ENCODE measurements at places on chromosomes 2 and 18.

- DNase-seq, result no peak
Measured at GRCh38 chr2:205730191-205730590, 47.9 kb downstream of the NRP2 start.

- DNase-seq, result no peak
Measured at GRCh38 chr2:10481055-10481665, 33.0 kb upstream of the ODC1 start.

DNA sequence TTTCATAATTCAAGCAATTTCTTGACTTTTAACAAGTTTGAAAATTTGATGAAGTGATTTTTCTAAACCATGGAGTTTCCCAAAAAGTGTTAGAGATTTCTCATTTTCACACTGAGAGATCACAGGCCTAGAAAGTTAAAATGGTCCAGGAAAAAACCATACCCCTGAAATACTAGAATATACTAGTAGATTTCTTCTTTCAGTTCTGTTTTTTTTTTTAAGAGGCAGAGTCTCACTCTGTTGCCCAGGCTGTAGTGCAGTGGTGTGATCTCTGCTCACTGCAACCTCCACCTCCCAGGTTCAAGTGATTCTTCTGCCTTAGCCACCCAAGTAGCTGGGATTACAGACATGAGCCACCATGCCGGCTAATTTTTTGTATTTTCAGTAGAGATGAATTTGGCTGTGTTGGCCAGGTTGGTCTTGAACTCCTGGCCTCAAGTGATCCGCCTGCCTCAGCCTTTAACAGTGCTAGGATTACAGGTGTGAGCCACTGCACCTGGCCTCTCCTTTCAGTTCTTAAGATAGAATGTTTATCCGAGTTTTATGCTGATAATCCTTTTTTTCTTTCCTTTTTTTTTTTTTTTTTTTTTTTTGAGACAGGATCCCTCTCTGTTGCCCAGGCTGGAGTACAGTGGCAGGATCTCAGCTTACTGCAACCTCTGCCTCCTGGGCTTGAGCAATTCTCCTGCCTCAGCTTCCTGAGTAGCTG is 14.4 kb downstream of the MTHFD2 start:
- DNase-seq, result peak; percentile 65

DNA sequence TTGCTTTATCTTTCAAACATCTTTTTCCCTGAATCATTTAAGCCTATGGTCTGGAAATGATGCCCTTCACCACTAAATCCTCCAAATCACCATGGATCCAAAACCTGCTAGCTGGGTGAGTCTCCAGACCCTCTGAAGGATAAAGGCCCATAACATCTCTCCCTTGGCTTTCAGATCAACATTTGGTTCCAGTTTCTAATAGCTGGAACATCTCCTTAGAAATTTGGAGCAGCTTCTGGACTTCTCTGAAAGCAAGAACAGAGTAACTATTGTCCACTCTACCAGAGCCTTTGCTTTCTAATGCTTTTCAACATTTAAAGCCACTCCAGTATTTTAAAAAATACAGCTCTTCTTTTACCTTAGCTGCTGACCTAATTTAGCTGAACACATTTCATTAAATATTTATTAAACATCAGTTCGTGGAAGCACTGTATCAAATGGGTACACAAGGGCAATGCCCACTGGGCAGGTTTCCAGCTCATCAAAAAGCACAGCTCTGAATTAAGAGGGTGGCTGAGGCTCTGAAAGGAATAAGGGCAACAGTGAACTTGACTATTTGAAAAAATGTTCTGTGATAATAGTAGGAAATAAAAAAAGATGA is 75.3 kb downstream of the GALNT3 start:
- no peak for DNase-seq

- no peak for DNase-seq
Measured at GRCh38 chr2:239669181-239669898, 268.5 kb upstream of the HDAC4 start.

DNA sequence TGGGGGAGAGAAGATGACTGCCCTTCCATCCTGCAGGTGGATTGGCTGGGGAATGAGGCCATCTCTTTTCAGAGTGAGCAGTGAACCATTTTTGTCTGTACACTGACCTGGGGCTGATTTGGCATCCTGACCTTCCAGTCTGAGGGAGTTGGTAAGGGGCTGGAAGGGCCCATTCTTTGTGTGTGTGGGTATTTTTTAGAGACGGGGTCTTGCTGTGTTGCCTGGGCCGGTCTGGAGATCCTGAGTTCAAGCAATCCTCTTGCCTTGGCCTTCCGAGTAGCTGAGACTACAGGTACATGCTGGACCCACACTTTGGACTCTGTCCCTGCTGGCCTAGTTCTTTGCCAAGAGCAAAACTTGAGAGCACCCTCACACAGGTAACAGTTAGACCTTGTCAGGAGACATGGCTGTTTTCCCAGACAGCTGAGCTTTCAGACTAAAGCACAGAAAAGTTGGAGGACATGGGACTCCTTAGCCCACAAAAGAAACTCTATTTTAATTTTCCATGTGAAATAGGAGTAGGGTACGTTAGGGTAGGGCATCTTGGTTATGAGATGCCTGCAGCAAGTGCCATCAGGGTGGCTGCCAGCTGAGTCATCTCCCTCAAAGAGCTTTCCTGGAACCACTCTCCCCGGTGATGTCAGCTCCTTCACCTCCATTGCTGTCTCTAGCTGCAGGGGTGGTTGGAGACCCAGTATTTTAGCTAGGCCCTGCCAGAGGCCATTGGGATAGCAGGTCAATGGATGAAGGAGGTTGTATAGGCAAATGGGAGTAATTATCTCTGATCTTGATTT is 60.7 kb downstream of the DGKD start:
- no peak for DNase-seq

DNA sequence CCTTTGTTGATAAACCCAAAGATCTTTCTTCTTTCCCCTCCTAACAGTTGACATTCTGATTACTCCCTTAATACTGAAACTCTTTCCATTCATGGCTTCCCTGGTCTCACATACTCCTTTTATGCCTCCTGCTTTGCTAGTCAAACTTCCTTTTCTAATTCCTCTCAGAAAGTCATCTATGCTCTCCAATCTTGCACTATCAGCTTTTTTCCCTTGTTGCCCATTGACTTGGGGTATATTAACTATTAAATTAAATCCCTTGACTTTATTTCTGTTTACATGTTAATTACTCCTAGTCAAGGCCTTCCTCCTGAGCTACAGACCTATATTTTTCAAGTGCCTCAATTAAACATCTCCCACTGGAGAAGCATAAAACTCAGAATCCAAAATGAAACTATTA is 3.6 kb upstream of the COL5A2 start:
- DNase-seq, result no peak

GRCh38 chr2:235201756-235202155 is 249.9 kb downstream of the SH3BP4 start:
- no peak for DNase-seq

DNA sequence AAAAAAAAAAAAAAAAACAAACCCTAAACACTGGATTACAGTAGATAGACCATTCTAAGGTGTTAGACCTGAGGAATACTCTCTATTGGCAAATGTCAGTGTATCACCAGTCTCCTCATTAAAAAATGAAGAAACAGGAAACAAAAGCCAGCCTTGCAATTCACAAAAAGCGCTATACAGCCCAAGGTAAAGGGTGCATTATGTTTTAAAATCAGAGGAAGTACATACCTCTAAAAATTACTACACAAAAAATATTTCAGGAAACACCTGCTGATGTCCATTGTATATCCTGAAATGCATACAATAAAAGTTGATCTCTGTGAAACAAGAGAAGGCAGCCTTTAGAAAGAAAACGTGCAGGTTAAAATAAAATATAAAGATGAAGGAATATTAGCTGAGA is 54.9 kb upstream of the TSPYL6 start:
- DNase-seq, result no peak

- DNase-seq, result no peak
Measured at GRCh38 chr2:9256570-9257043, 50.0 kb downstream of the ASAP2 start.

GRCh38 chr2:19358242-19359020 is at the start of gene OSR1:
TSS of gene OSR1 (minus strand) at chr2:19358623. CDS start at chr2:19353805, 4,818 bp downstream.
- DNase-seq, result no peak

DNA sequence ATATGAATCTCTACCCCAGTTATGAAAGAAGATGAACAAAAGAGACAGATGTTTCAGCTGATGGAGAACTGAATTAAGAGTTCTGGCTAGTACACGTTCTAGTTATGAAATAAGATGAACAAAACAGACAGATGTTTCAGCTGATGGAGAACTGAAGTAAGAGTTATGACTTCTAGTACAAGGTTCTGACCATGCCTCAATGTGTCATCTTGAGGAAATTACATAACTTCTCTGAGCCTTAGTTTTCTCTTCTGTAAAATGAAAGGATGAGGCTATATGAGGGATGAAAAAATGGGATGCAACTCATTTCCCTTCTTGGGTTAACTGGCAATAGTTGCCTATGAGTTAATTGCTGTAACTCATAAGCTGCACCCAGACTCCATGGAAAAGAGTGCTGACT is 92.9 kb upstream of the WDR75 start:
- DNase-seq, result no peak

DNA sequence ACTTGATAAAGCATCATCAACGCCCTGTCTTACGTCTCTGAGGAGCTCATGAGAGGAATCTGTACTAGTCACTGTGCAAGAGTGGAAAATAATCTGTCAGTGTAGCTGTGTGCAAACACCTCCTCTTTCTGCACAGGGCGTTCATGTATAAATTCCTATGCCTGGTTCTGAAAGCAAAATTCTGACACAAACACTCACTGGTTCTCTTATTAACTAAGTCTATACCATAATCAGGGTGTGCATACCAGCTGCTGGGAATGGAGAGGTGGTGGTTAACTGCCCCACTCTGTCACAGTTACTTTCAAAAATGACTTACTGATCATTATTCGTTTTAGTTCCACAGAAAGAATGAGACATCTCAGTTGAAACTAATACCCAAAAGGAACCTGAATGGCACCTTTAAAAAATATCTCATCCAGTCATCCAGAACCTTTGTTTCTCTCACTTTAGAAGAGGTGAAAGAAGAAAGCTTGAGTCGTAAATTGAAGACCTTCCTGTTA is 35.7 kb downstream of the STK39 start:
- DNase-seq, result no peak

DNA sequence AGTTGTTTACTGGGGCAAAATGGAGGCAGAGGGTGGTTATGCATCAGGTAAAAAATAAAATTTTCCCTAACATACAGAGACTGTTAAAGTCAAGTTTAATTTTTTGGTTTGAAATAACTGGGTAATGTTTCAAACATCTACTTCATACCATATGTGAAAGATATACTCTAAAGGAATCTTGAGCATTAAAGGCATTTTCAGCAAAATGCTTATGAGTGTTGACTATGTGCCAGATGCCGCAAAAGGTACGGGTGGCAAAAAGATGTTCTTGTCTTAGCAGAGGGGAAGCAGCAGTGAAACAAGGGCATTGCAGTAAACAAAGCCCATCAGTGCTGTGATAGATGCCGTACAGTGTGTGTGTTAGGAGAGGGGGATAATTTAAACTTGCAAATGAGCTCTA is 263.1 kb upstream of the ID2 start:
- no peak for DNase-seq

GRCh38 chr2:74081030-74081762 is 66.5 kb downstream of the BOLA3 start:
- DNase-seq, result no peak
